ENCODE measurements at places on chromosomes 4 and X.

DNA sequence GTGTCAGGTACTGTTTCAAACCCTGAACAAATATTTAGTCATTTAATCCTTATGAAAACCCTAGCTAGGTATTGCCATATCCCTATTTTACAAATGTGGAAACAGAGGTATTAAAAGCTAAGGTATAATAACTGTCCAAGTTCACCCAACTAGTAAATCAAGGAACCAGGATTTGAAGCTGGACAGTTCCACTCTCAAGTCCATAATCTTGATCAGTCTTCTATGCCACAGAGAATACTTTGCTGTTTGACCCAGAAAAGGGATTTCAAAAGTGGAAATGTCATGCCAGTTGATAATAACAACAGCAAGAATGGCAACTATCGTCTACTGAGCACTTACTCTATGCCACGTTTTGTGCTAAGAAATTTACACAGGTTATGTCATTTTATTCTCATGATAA lies 90.4 kb upstream of the KIT start:
- no peak for DNase-seq

- no peak for DNase-seq
Measured at GRCh38 chr4:8920289-8920965, 48.8 kb upstream of the HMX1 start.

GRCh38 chr4:54657185-54657550 lies 589 bp upstream of the KIT start:
- peak; percentile 71 for DNase-seq

- DNase-seq, result peak; percentile 26
Measured at GRCh38 chr4:122963216-122963615, 40.8 kb upstream of the NUDT6 start.

DNA sequence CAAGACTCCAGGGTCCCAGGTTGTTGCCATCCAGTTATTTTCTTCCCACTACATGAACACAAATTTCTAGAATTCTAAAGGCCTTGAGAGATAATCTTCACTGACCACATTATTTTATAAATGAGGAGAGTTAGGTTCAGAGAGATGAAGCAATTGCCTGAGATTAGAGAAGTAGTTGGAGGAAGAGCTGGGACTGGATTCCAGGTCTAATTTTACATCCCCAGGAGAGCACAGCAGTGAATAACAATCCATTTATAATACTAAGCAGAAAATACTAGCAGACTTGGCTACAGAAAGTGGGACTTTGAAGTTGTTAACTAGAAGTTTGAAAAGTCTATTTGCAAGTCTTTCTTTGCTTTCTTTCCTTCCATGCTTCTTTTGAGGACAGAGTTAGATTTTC lies 231.3 kb upstream of the S100G start:
- no peak for DNase-seq
